Fibroblast of skin of left quadriceps (primary cell): ENCODE measurements at places on chromosomes 12 and 14.
A peak's percentile ranks its signal among the peaks of the same experiment; 100 is the strongest.

GRCh38 chr14:30551460-30551859 lies 7.5 kb upstream of the G2E3 start:
- no peak for DNase-seq

DNA sequence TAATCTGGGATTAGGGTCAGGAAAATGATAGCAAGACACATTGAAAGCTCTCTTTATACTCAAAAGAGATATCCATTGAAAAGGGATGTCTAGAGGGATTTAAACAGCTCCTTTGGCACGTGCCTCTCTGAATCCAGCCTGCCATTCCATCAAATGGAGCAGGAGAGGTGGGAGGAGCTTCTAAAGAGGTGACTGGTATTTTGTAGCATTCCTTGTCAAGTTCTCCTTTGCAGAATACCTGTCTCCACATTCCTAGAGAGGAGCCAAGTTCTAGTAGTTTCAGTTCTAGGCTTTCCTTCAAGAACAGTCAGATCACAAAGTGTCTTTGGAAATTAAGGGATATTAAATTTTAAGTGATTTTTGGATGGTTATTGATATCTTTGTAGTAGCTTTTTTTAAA lies 25.4 kb upstream of the PLEKHD1 start:
- no peak for DNase-seq

DNA sequence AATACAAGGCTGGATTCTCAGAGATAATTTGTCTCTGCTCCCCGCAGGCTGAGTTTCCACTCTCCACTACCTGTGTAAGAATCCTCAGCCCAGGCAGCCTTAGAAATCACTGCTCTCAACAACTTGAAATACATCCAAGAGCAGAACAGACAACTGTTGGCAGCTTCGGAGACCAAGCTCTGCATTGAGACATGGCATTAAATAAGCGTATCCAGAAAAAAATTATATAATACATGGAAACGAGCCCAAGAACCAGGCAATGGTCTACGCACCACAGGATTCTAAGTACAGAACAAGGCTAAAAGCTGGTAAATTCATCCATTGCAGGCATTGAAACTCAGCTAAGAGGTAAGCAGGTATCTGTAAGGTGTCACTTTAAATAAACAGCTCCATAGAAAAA lies 165.5 kb upstream of the DIO3 start:
- DNase-seq = no peak

DNA sequence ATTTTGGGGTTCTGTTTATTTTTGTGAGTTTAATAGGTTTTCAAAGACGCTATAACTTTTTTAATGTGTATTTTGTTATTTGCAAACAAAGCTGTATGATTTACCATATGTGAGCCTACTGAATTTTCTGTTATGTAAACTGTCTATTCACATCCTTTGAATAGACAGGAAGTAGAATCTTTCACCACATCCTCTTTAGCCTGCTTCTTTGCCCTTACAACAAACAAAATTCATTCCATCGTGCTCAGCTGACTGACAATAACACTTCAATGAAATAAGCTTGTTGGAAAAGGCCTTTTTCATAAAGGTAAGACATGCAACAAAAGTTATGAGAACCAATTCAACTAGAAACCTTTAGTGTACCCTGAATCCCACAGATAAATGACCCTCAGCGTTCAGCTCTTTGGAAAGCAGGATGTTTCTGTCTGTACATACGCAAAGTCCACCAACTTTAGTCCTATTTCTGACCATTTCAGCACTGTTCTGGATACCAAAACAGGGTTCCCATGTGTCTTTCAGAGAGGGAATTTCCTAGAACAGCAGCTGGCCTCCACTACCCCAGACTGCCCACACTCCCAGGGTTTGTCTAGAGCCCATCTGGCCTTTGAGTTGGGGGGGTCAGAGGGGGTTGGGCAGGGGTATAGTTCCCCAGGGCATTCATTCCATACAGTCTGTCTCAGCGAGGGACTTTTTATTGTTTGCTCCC lies 71.3 kb downstream of the DUSP6 start:
- no peak for DNase-seq

GRCh38 chr12:45351921-45352670 lies 136.2 kb downstream of the ANO6 start:
- DNase-seq = no peak

DNA sequence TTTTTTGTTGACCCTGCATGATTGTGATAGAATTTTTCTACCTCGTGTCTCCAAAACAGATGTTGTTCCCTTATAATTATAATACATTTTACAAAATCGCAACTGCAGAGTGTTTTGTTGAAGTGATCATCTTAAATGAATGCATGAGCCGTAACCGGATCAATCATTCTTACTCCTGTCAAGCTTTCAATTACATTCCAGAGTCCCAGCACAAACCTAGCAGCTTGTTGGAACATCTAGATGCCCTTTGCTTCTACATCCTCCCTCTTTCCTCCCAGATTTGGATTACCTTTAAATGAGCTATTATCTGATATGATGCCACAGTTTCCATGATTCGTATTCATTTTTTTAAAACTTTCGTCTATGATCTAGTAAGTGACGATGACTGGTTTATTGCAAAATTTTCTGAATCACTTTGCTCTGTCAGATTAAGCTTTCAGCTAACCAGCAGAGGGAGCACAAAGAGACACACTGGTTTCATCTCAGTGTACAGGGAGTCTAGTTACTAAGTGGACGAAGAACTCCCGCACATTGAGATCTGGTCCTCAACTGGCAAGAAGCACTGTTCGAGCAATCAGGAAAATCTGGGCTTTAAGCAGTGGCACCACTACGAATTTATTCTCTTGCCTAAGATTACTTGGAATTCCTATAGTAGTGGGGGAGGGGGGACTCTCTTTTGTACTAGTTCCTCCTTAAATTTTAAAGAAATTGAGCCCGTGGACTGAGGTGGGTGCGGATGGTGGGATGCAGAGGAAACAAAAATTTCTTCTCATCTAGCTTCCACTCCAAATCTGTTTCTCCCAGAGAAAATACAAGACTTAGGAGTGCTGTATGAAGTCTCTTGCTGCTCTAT lies 40.9 kb downstream of the TSHR start:
- DNase-seq = peak; percentile 42

- no peak for DNase-seq
These were observed 801.3 kb downstream of the BCL11B start for GRCh38 chr14:98470663-98471062.

- no peak for DNase-seq
These were observed 407.8 kb downstream of the ATP23 start for GRCh38 chr12:58349161-58349560.

DNA sequence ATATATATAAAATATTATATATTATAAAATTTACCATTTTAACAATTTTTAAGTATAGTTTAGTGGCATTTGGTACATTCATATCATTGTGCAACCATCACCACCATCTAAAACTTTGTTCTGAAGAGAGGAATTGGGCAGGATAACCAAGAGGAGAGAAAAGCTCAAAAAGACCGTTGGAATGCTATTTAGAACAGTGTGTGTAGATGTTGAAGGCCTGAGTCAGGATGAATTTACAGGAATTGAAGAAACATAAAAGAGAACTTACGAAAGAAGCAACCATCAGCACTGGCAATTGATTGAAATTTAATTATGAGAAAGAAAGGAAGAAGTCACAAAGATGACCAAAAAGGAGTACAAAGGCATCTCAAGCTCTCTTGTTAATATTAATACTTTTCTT lies 196.9 kb upstream of the PWP1 start:
- DNase-seq = no peak

- no peak for DNase-seq
These were observed 1.5 kb upstream of the BEGAIN start for GRCh38 chr14:100588671-100589070.

- no peak for DNase-seq
These were observed 29.8 kb upstream of the TMED10 start for GRCh38 chr14:75206190-75206589.

DNA sequence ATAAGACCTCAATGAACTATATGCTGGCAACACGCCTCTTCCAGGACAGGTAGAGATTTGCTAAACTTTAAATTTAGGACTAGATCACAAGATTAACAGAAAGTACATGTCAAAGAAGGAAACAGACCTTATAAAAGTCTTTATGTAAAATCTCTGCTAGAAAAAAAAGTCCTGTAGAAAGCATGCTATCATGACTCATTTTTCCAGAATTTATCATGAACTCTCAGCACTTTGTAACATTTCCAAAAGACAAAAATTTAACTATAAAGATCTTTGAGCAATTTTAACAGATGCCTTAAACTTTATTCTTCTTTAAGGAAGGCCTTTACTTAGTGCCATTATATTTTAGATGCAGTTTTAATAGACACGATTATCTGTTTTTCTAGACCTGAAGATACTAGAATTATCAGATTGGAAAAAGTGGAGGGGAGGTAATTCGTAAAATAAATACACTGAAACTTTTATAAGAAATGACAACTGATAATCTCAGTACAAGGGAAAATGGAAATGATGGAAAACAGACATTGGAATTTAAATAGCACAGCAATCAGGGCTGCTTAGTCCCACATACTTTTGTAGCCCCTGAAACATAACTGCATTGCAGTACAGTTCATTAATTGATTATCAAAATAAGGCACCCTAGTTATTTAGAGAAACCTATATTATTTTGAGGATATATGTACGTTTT lies 92.0 kb downstream of the TTLL5 start:
- DNase-seq = peak; percentile 22

DNA sequence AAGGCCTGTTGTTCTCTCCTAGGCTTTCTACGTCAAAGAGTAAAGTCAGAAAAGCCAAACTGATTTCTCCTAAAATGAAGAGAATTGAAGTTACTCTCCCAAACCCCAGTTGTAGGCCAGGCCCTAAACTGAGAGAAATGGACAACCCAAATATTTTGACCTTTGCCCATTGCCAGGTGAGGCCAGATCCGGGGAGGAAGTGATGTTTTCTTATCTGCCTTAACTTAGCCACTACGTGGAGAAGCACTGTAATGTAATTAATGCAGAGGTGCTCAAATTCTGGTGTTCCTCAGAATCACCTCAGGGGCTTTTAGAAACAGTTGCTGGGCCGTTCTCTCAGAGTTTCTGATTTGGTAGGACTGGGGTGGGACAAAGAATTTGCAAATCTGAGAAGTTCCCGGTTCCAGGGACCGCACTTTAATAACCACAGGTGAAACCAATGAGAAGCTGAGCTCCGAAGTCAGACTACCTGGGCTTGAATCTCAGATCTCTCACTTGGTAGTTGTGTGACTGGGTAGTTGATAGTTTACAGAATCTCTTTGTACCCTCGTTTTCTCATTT lies 73.2 kb downstream of the ETV6 start:
- DNase-seq = no peak

DNA sequence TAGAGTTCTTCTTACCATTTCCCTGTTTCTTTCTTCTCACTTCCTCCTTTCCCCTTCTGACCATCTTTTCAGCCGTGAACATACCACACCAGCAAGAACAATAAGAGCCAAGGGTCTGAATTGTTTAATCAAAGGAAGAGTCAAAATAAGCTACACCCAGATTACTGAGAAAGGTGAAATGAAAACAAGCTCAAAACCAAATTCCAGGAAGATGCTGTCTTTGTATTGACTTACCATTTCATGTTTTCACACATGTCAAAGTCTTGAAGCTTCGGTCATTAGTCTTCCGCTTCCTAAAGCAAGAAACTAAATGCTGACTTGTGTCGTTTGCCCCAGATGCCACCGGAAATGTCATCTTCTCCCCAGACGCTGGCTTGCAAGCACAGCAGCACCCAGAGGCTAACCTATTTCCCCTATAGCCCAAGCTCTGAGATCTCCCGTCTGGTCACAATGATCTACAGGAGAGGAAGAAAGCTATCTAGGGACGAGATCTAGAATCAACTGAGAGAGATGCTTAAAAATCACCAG lies 136.5 kb upstream of the AMIGO2 start:
- no peak for DNase-seq

- DNase-seq = no peak
These were observed at the start of gene GALNT9 for GRCh38 chr12:132329036-132329719. TSS of gene GALNT9 (minus strand) at chr12:132329589. CDS start at chr12:132329203, 386 bp downstream.

- DNase-seq = no peak
These were observed 185.8 kb upstream of the NUDT4 start for GRCh38 chr12:93191956-93192355.

DNA sequence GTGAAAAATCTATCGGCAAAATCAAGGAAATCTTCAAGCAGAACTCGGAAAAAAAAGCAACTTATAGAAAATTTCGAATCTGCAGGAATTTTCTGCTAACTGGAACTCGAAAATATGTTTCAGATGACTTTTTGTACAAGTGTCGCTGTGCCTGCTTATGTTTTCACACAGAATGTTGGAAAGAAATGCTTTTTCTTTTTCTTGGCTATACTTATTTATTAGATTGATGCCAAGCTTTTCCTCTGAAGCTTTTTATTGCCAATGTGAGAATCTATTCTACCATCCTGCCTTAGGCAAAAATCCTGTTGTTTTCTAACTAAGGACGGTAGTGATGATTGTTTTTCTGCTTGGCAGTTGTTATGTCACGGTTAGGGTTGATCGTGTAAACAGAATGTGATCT lies 65.8 kb downstream of the TRHDE start:
- no peak for DNase-seq

GRCh38 chr12:19222558-19222957 lies 93.0 kb downstream of the PLEKHA5 start:
- no peak for DNase-seq

GRCh38 chr14:36361210-36361853 lies 40.9 kb upstream of the MBIP start:
- no peak for DNase-seq

DNA sequence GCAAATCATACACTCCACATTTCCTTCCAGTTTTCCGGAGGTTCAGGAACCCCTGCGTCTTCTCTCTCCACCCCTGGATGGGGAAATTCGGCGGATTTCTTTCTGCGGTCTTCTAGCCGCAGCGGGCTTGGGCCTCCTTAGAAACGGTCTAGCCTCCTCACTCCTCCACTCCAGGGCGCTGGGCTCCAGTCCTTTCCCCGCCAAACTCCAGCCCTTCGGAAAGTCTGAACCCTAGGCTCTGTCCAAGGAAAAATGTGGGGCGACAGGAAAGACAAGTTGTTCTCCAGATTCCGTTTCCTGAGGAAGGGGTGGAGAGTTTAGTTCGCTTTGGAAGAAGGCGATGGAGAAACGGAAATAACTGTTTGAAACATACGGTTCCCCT lies 1.4 kb upstream of the HOXC10 start:
- DNase-seq = no peak

GRCh38 chr14:101062601-101063000 lies 159.1 kb upstream of the RTL1 start:
- DNase-seq = no peak
